ENCODE measurements at places on chromosomes 7 and 10.

- no peak for DNase-seq
Measured at GRCh38 chr7:159027056-159027788, 117.4 kb downstream of the VIPR2 start.

DNA sequence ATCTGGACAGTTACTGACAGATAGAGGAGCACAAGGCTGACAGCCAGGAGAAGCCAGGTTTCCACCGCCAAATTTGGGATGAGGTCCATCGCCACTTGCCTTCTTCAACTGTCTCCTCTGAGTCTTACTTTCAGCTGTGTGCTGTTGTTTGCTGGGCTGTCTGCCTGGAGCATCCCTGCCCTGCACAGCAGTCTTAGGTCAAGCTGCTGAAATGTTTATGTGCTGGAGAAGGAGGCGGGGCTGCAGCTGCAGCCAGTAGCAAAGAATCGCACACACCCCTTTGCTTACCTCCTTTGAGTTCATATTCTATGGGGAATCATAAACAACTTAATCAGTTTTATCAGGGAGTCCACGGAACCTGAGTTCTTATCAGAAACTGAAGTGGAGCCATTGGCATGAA is 20.1 kb upstream of the CYP3A5 start:
- no peak for DNase-seq

DNA sequence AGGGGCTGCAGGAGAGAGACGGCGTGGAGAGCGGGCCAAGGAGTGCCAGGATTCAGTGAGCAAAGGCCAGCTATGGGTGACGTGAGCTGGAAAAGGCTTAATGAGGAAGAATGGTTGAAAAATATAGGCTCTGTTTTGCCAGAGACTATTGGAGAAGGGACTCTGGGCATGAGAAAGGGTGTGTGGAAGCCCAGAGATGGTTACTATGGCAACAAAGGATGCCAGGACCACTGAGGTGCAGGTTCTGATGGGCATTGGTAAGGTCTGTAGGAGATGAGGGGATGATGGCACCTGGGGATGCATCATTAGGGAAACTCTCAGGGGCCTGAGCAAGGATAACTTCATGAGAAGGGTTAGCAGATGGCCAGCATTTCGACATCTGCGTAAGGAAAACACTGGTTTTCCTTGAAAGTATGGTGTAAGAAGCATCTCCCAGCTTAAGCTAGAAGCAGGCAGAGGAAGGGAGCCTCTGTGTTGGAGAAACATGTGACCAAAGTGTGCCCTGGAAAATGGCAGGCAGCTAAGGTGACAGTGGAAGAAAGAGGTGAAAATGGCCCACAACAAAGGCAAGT is 21.6 kb upstream of the FAM180A start:
- no peak for DNase-seq

DNA sequence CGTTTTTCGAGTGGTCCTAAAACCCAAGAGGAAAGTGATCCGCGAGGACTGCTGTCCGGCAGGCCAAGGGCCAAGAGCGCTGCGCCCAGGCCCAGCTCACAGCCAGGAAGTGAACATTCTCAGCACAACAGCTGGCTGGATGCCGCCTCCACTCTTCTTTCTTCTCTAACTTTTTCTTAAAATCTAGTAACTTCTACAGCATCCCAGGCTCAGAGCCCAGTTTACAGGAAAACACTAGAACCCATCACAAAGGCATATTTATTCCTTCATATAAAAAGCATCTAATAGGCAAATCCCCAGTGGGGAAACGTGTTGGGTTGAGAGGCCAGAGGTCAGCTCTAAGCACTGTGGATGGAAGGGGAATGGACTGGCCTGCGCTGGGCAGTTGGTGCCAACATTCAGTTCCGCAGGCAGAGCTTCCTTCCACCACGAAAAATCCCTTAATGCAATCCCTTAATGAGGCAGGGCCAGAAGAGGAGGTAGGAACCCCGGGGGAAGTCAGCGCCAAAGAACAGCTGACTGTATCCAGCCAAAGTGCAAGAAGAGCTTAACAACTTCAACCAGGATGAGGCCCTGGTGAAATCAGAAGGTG is 74.8 kb downstream of the ZRANB1 start:
- DNase-seq = no peak

GRCh38 chr7:84161398-84161797 is 33.2 kb downstream of the SEMA3A start:
- DNase-seq = no peak

DNA sequence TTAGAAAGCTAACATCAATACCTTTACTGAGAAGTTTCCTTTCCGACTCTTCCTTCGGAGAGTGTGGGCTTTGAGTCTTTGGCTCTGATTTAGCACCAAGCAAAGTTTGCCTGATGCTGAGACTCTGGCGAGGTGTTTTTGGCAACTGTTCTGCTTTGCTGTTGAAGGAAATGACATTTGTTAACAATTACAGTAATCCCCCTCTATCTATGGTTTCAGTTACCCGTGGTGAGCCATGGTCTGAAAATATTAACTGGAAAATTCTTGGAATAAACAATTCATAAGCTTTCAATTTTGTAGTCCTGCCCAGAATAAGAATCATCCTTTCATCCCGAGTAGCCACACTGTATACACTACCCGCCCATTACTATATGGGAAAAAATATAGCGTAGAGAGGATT is 126.3 kb downstream of the ARHGAP21 start:
- DNase-seq = no peak

DNA sequence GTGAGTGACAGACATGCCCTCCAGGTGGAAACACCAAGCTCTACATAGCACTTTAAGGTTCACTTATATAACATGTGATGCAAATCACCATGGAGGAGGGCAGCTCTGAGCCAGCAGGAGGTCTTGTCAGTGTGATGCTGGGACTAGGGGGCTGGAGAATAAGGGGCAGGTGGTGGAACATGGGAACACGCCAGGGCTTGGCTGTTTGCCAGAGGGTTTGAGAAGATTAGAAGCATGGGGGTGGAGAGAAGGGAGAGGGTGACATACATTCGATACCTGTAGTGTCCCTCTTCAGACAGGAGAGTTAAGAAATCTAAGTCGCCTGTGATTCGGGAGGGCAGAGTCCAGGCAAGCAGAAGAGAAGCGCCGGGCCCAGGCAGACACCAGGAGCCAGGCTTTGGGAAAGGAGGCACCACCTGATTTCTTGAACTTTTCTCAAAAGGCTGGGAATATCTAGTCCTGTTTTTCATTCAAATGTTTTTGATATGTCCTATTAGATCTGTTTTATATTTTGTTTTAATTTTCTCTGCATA is 16.9 kb upstream of the LAMB4 start:
- no peak for DNase-seq

GRCh38 chr7:34727464-34727995 is 69.5 kb downstream of the NPSR1 start:
- no peak for DNase-seq

- no peak for DNase-seq
Measured at GRCh38 chr10:71522442-71523144, 125.9 kb downstream of the CDH23 start.
